ENCODE measurements at places on chromosomes 16 and 17.

DNA sequence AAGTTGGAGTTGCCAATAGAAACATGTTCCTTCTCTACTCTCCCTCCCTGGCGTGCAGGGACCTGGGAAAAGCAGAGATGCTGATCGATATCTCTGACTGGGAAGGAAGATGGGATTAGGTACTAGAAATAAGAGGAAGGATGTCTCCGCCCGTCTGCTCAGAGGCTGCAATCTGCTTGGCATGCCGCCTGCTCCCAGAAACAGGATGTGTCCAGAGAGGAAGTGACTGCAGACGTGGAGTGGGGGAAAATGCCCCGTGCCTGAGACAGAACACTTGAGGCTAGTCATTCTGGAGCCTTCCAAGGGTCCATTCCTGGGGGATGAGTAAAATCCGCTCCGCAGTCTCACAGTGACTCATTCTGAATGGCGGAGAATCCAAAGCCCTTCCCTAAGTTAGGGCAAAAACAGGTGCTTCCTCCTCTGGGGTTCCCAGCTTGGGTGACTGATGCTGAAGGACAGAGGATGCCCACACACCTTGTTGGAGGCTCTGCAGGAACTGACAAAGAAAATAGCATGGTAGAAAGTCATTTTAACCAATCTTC is 45.0 kb upstream of the SMURF2 start:
- peak; percentile 99 for DNase-seq

DNA sequence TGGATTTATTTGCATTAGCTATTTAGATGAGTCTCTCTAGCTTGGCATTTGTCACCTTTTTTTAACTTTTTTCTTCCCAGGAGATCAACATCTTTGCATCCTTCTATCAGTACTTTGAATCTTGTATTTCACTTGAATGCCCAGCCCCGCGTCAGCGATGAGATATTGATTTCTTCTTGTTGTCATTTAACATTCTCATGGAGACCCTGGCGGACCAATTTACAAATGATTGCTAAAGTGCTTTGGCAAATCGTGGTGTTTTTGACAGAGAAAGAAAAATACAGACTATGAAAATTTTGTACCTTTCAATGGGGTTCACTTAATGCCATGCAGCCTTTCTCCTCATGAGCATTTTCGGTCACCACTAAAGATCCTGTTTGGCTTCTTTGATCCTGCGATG is 269.7 kb downstream of the ABCC12 start:
- DNase-seq, result no peak

DNA sequence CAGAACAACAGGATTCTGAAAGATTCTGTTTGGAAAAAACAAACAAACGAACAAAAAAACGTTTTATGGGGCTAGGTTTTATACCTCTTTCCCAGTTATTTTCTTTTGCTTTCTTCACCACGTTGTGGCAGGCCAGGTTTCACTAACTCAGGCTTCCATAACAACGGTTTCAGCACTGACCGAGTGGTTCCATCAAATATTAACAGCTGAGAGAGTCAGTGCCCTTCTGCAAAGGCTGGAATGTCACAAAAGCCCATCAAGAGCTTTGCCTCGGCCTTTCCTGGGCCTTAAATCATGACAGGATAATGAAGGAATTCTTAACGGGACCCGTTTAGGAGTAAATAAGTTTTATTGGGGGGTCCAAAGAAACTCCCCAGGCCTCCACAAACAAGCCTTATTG is 34.2 kb downstream of the MPHOSPH6 start:
- DNase-seq, result no peak

DNA sequence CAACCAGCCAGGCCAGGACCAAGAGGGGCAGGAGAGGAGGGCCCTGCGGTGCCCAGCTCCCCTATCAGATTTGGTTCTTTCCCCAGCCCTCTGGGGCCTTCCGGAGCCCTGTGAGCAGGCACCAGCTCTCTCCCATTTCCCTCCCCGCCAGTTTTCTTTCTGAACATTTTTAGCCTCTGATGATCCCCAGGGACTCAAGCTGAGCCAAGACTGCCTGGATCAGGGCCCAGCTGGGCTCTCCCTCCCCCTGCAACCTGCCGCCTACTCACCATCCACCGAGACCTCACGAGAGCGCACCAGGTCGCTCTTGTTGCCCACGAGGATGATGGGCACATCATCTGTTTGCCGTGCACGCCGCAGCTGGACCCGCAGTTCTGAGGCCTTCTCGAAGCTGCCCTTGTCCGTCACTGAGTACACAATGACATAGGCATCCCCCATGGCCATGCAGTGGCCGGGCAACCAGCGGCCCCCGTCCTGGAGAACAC is 2.0 kb downstream of the RRAD start:
- no peak for DNase-seq

DNA sequence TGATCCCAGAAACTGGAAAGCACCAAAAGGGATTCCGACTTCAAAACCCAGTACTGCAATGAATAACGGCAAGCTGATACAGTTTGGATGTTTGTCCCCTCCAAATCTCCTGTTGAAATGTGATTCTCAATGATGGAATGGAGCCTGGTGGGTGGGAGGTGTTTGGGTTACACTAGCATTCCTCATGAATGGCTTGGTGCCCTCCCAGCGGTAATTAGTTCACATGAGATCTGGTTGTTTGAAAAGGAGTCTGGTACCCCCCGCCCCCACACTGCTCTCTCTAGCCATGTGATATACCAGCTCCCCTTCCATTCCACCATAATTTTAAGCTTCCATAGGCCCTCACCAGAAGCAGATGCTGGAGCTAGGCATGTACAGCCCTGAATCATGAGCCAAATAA is 40.1 kb downstream of the RANBP10 start:
- no peak for DNase-seq

GRCh38 chr17:39979893-39980350 is 685 bp upstream of the PSMD3 start:
- DNase-seq, result no peak

DNA sequence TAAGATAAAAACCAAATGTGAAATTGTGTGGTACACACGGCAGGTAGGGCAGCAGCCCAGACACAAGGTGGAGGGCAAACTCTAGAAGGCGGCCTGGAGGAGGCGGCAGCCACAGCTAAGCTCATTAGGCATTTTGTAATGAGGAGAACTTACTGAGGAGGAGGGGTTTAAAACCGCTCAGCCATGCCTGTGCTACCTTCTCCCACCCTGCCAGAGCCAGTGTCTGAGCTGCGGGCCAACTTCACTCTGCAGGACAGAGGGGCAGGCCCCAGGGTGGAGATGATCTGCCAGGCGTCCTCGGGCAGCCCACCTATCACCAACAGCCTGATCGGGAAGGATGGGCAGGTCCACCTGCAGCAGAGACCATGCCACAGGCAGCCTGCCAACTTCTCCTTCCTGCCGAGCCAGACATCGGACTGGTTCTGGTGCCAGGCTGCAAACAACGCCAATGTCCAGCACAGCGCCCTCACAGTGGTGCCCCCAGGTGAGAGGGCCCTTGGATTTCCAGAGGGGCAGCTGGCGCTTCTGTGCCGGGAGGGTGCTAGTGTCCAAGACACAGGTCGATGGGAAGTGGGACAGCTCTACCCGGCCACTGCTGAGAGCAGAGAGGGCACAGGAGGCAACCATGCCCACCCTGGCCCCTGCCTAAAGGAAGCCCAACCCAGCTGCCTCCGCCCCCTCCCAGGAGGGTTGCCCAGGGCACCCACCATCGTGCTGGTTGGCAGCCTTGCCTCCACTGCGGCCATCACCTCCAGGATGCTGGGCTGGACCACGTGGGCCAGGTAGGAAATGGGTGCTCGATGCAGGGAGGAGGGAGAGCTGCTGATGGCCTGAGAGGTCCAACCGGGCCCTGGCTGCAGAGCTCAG is 4.3 kb upstream of the SYNGR2 start:
- DNase-seq, result no peak

- no peak for DNase-seq
Observed at GRCh38 chr16:80997139-80997798, 9.4 kb downstream of the CMC2 start.

DNA sequence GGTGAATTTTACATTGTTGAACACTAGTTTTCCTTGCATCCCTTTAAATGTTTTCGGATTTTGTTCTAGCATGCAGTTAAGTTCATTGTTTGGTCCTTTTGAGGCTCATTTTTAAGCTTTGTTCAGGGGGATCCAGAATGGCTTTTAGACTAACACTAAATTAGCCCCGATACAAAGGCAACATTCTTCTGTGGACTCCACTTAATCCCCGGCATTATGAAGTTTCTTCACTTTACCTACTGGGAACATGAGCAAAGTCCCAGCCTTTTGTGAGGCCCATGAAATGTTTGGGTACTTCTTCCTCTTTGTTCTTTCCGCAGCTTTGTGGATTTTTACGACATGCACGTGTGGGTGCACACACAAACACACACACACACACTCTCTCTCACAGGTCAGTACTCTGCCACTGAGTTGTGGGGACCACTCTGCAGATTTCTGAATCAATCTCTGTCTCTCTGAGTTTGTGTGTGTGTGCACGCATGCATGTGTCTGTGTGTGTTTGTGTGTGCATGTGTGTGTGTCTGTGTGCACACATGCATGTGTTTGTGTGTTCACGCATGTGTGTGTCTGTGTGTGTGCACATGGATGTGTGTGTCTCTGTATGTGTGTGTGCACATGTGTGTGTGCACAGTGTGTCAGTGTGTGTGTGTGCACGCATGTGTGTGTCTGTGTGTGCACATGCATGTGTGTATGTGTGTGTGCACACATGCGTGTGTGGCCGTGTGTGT is 240.4 kb upstream of the TNRC6C start:
- no peak for DNase-seq

- no peak for DNase-seq
Observed at GRCh38 chr17:1792495-1793446, 30.9 kb downstream of the SERPINF1 start.

Measured in non-pigmented ciliary epithelial cell (primary cell).